ENCODE measurements at places on chromosomes 3 and 15. TPM values are rescaled to one million over a fixed set of nuclear protein-coding genes. Genes with fewer than 3 reads are reported as not detected.

Gene TLR9
- not detected for total RNA-seq

Gene NCK1
- 52.2 TPM for total RNA-seq

Gene FHIT
- total RNA-seq: 2.2 TPM

- DNase-seq: no peak
Measured at GRCh38 chr3:59925946-59926345, 876.1 kb upstream of the CFAP20DC start.

DNA sequence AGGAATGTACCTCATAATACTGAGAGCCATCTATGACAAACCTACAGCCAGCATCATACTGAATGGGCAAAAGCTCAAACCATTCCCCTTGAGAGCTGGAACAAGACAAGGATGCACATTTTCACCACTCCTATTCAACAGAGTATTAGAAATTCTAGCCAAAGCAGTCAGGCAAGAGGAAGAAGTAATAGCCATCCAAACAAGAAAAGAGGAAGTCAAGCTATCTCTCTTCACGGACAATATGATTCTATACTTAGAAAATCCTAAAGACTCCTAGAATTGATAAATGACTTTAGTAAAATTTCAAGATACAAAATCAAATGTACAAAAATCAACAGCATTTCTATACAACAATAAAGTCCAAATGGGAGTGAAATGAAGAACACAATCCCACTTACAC is 30.2 kb downstream of the OCA2 start:
- DNase-seq: no peak

DNA sequence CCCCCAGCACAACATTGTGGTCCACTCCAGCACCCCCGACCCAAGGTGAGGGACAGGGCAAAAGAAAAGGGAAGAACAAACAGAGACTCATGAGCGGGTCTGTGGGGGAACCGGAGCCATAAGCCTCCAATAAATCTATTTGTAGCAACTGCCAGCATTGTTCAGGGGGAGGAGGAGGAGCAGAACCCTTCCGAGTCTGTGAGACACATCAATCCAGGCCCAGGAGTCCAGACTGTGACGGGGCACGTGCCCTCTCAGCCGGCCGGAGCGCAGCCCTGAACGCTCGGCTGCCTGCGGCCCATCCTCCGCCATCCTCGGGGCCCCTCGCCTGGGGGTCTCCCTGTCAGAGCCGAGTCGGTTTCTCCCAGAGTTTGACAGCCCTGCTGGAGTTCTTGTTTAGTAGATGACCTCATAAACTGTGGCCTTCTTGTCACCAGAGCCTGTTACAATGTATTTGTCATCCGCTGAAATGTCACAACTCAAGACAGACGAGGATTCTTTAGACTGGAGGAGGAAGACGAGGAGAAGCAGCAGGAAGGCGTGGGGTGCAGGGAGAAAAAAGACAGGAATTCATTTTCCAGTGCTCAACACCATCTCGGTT is 47.9 kb downstream of the TLE3 start:
- DNase-seq: no peak

Measured in endothelial cell of umbilical vein (primary cell).